ENCODE measurements at places on chromosomes 11 and 22. TPM values are rescaled to one million over a fixed set of nuclear protein-coding genes. Genes with fewer than 3 reads are reported as not detected.
A peak's percentile ranks its signal among the peaks of the same experiment; 100 is the strongest.

DNA sequence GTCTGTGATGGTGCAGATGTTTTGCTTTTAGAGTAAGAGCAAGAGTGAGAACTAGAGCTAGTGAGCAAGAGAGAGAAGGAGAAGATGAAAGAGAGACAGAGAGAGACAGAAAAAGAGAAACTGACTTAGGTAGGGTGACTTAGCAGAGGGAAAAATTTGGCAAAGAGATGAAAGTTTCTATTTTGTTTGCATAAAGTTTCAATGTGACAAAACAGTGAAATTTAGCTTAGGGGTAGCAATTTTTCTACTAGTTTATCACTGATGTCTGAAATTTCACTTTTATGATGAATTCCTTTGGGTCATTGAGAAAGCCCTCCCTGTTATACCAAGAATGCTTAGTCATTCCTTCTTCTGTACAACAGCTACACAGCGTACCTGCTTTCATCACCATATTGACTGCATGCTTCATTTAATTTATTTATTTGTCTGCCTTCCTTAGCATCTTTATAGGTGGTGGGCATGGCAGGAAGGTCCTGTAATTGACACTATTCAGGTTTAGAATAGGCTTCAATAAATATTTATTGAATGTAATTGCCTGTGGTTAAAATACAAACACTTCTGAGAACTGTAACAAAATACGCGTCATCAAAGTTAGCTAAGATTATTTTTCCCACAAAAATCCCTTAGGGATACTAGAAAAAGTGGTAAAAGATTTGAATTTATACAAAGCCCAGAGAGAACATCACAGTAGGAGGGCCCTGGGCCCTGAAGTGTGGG lies 19.9 kb upstream of the CTSC start:
- peak overlapping the region; percentile 91 for H3K27ac ChIP-seq
- no peaks in the 10 kb centered on the region for H3K36me3 ChIP-seq
- no peak for DNase-seq
- peaks cover 36% of the 10 kb centered on the region for H3K4me1 ChIP-seq

DNA sequence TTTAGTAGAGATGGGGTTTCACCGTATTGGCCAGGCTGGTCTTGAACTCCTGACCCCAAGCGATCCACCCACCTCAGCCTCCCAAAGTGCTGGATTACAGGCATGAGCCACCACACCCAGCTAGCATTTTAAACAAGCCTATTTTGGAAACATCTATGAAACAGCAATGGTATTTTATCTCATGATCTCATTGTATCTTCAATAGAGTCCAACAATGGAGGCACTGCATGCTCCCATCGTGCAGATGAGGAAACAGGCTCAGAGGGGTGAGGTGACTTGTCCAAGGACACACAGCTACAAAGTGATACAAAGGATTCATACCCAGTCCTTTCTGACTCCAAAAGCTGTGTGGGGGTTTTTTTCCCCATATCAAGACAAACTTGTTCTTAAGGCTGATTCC lies 39.0 kb upstream of the RTL6 start:
- no peak overlapping the region for H3K27ac ChIP-seq
- H3K27me3 ChIP-seq = peaks cover 2% of the 10 kb centered on the region
- H3K36me3 ChIP-seq = no peaks in the 10 kb centered on the region
- DNase-seq = no peak
- H3K4me3 ChIP-seq = no peak overlapping the region

- H3K27ac ChIP-seq = no peak overlapping the region
- peaks cover 27% of the 10 kb centered on the region for H3K4me1 ChIP-seq
- H3K4me3 ChIP-seq = no peak overlapping the region
- H3K27me3 ChIP-seq = no peaks in the 10 kb centered on the region
- DNase-seq = no peak
These were observed 21.3 kb downstream of the TBC1D22A start for GRCh38 chr22:46783721-46784120.

GRCh38 chr22:49853981-49854831 lies 562 bp downstream of the ZBED4 start:
- H3K36me3 ChIP-seq = peaks cover 14% of the 10 kb centered on the region
- peaks cover 5% of the 10 kb centered on the region for H3K27me3 ChIP-seq
- H3K27ac ChIP-seq = peak overlapping the region; percentile 94
- H3K4me1 ChIP-seq = peaks cover 39% of the 10 kb centered on the region
- peak; percentile 77 for DNase-seq

The SCUBE1 gene
- total RNA-seq = not detected

Measured in activated CD4-positive, alpha-beta T cell treated with anti-CD3 and anti-CD28 coated beads, Interleukin-2, amount 10 ng/mL, durations not matched to agents 24 days and 14 days (primary cell).